Tibial nerve (tissue), 4 donors: ENCODE measurements at places on chromosomes 2 and 18. TPM values are rescaled to one million over a fixed set of nuclear protein-coding genes. Genes with fewer than 3 reads are reported as not detected.
A peak's percentile ranks its signal among the peaks of the same experiment; 100 is the strongest.

DNA sequence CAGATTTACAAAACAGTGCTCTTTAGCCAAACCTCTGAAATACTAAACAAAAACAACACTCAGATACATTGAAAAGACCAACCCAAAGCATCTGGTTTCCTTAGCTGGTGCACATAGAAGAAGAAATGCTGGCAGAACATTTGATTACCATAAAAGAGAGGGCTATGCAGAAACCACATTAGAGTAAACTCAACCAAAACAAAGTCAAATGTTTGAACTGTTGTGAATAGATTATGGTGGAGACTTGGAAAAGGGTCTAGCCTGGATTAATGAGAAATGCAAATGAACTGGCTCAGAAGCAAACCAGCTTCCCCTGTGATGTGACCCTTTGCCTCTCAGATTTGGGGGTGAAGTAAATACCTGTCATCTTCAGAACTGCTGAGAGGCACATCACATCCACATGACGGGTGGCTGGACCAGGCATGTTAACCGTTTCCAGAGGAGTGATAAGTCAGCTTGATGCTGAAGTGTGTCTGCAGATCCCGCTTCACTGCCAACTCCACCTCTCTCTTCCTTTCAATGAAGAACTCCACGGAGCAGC is 153.0 kb downstream of the NRP2 start:
- H3K36me3 ChIP-seq: no peaks in the 10 kb centered on the region
- no peak for DNase-seq
- peaks cover 21% of the 10 kb centered on the region for H3K4me1 ChIP-seq
- no peaks in the 10 kb centered on the region for H3K27me3 ChIP-seq
- no peak overlapping the region for H3K27ac ChIP-seq

DNA sequence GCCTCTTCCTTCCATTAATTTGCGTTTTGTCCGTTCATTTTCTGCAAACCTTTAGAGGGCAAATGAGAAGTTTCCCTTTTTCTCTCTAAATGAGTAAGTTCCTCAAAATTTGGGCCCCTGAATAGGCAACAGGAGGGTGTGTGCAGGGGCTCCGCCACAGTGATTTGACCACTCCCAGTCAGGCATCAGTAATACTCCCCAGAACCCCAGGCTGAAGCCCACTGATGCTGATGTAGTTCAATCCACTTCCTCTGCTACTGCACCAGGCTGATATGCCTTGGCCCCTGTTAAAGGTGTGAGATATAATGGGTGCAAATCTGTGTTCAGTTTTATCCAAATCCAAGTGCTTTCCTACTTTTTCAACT is 1150.0 kb downstream of the RPIA start:
- H3K27me3 ChIP-seq: no peaks in the 10 kb centered on the region
- H3K4me1 ChIP-seq: no peaks in the 10 kb centered on the region

DNA sequence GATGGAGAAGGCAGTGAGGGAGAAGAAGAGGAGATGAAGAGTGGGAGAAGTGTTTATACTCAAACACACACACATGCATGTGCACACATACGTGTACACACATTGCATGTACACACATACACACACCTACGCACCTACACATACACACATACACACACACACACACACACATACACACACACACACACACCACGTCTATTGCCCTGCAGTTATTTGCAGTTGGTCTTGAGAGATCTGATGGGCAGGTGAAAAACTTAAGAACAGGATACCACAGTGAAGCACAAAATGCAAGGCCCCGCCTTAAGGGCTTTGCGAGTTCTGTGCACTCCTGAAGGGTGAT is 190.2 kb downstream of the MYCN start:
- H3K4me1 ChIP-seq: no peaks in the 10 kb centered on the region
- DNase-seq: no peak
- H3K27me3 ChIP-seq: no peaks in the 10 kb centered on the region
- H3K36me3 ChIP-seq: no peaks in the 10 kb centered on the region
- H3K4me3 ChIP-seq: no peak overlapping the region
- no peak overlapping the region for H3K27ac ChIP-seq

The CFC1 gene
- total RNA-seq: not detected

The IL18R1 gene
- 3.6 TPM for total RNA-seq

The TDRD15 gene
- total RNA-seq: not detected

DNA sequence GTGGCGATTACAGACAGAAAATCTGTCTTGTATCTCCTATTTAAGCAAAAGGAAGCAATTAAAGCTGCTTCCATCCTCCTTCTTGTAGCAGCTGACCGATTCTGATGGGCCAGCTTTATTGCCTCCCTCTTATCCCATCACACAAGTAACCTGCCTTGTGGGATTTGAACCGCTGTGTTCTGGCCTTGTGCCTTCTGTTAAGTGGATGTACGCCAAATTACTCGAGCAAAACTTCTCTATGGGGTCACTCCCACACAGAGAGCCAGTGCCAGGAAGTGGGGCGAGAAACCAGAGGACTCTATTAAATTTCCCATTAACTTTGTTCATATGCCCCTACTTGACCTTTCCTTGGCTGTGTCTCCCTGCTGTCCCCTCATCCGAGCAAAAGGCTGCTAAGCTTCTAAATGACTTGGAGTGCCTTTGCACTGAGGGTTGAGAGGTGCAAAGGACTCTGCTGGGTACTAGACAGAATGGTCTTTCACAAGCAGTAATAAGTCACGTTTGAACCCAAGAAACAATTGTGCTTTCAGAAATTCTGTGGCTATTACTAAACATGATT is 672.5 kb downstream of the MBD2 start:
- no peak overlapping the region for H3K27ac ChIP-seq
- no peak overlapping the region for H3K4me3 ChIP-seq
- H3K36me3 ChIP-seq: no peaks in the 10 kb centered on the region
- DNase-seq: peak; percentile 25
- H3K4me1 ChIP-seq: no peaks in the 10 kb centered on the region

The ANKRD53 gene
- total RNA-seq: 9.0 TPM

The ATOH8 gene
- 106 TPM for total RNA-seq

- H3K4me1 ChIP-seq: no peaks in the 10 kb centered on the region
- no peak overlapping the region for H3K4me3 ChIP-seq
- H3K27me3 ChIP-seq: no peaks in the 10 kb centered on the region
- H3K36me3 ChIP-seq: peaks cover under 1% of the 10 kb centered on the region
- no peak overlapping the region for H3K27ac ChIP-seq
- DNase-seq: no peak
These were observed 72.1 kb upstream of the NOSTRIN start for GRCh38 chr2:168730344-168730743.

The ZSWIM2 gene
- not detected for total RNA-seq

GRCh38 chr2:66000901-66001300 is 434.0 kb upstream of the MEIS1 start:
- no peak overlapping the region for H3K27ac ChIP-seq
- H3K4me1 ChIP-seq: no peaks in the 10 kb centered on the region
- no peaks in the 10 kb centered on the region for H3K36me3 ChIP-seq
- DNase-seq: no peak
- H3K4me3 ChIP-seq: no peak overlapping the region
- no peaks in the 10 kb centered on the region for H3K27me3 ChIP-seq

- no peak for DNase-seq
- H3K36me3 ChIP-seq: no peaks in the 10 kb centered on the region
- peaks cover 5% of the 10 kb centered on the region for H3K4me1 ChIP-seq
- no peak overlapping the region for H3K4me3 ChIP-seq
- peak overlapping the region; percentile 66 for H3K27ac ChIP-seq
- H3K27me3 ChIP-seq: no peaks in the 10 kb centered on the region
These were observed 6.0 kb upstream of the ROCK1 start for GRCh38 chr18:21117409-21118131.

- H3K4me3 ChIP-seq: no peak overlapping the region
- H3K27me3 ChIP-seq: no peaks in the 10 kb centered on the region
- H3K36me3 ChIP-seq: no peaks in the 10 kb centered on the region
- H3K27ac ChIP-seq: no peak overlapping the region
These were observed 13.3 kb downstream of the EIF2AK3 start for GRCh38 chr2:88613921-88614320.

DNA sequence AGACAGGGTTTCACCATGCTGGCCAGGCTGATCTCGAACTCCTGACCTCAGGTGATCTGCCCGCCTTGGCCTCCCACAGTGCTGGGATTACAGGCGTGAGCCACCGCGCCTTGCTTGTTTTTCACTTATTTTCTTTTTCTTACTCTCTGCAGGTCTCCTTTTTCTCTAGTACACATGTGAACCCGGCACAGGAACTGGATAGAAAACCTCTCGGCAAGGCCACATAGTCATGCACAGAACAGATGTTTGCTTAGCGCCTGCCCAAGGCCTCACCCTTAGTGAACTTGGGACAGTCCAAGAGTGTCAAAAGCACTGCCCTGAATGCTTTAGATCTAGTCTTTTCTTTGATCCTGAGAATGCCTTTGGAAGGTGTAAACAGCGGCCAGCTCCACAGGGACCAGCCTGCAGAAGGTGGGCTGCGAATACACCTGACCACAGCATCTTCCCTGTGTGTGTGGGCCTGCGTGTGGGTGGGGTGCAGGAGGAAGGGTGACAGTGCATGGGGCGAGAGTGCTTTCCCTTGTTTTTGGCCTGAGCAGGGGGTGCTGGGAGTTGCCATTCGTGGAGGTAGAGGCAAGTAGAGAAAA is 27.0 kb downstream of the IMPA2 start:
- no peaks in the 10 kb centered on the region for H3K36me3 ChIP-seq
- no peak for DNase-seq
- no peak overlapping the region for H3K4me3 ChIP-seq
- no peaks in the 10 kb centered on the region for H3K27me3 ChIP-seq

DNA sequence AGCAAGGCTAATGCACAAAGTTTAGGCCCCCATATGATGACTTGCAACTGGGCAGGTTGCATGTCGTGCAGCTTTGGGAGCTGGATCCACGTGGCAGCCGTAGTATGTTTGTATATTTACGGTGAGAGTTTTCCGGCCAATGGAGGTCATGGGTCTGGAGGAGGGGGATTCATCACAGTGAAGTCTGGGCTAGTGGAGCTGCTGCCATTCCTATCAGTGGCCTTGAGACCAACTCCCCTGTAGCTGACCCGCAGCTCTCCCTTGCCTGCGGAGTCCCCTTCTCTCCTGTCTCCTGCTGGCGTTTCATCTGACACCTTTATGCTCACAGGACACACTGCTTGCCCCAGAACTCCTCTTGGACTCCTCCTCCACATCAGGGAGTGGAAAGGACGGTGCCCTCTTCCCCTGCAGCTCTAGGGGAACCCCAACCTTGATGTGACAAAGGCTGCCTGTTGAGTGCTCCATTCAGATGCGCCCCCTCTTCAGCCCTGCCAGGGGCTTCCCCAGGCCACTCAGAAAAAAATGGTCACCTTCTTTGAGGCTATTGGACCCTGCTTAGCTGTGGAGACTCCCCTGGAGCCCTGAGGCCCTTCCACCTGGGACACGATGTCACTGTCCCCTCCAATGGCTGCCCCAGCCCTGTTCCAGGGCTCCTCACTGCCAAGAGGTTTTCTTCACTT is 121.7 kb downstream of the PXDN start:
- DNase-seq: no peak
- H3K36me3 ChIP-seq: no peaks in the 10 kb centered on the region
- no peaks in the 10 kb centered on the region for H3K4me1 ChIP-seq
- H3K27me3 ChIP-seq: no peaks in the 10 kb centered on the region

The MBP gene
- 1,332 TPM for total RNA-seq

GRCh38 chr2:225494100-225494459 is 94.6 kb downstream of the NYAP2 start:
- no peaks in the 10 kb centered on the region for H3K4me1 ChIP-seq
- no peak overlapping the region for H3K4me3 ChIP-seq
- DNase-seq: no peak
- H3K27me3 ChIP-seq: no peaks in the 10 kb centered on the region
- no peak overlapping the region for H3K27ac ChIP-seq
- H3K36me3 ChIP-seq: no peaks in the 10 kb centered on the region

DNA sequence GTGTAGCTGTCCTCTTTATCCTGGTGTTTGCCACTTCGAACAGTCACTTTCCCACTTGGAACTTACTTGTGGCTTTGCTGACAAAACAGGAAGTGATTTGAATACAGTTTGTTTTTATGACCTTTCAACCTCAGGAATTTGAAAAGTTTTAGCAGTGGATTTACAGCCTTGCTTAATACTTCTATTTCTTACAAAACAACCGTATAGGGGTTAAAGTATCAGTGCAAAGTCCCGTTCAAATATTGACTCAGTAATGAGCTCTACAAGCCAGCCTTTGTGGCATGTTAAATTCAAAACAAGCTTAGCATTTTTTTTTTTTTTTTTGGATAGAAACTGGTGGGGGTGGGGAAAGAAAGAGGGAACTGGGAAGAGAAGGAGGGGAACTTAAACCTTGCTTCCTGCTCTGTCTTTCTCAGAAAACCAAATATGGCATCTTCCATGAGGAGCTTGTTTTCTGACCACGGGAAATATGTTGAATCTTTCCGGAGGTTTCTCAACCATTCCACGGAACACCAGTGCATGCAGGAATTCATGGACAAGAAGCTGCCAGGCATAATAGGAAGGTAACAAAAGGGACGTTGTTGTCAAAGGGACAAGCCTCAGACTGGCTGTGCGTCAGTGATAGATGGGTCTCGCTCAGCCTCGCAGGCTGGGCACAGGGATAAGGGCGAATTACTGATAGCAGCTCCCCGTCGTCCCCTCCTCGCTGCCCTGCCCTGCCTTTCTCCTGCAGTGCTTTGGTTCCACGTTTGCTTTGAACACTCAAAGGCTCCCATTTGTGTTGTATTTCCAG is at the start of gene HNMT:
Gene HNMT, plus strand, starts transcription at position 408 of the 793 bp plus-strand sequence. Its CDS starts 19 bp downstream, at position 427.
- H3K27ac ChIP-seq: peak within 1 kb of the TSS; percentile 55
- H3K4me3 ChIP-seq: peak within 1 kb of the TSS; percentile 49
- peaks cover 8% of the 10 kb centered on the region for H3K4me1 ChIP-seq
- no peaks in the 10 kb centered on the region for H3K36me3 ChIP-seq
- no peaks in the 10 kb centered on the region for H3K27me3 ChIP-seq
- DNase-seq: peak; percentile 34

- no peaks in the 10 kb centered on the region for H3K27me3 ChIP-seq
- H3K36me3 ChIP-seq: no peaks in the 10 kb centered on the region
- H3K4me1 ChIP-seq: no peaks in the 10 kb centered on the region
- no peak for DNase-seq
- no peak overlapping the region for H3K27ac ChIP-seq
These were observed 212.6 kb downstream of the EN1 start for GRCh38 chr2:118634876-118635275.

GRCh38 chr18:8820396-8821082 is 115.2 kb downstream of the MTCL1 start:
- no peak for DNase-seq
- H3K27ac ChIP-seq: no peak overlapping the region
- H3K27me3 ChIP-seq: no peaks in the 10 kb centered on the region
- no peak overlapping the region for H3K4me3 ChIP-seq

The GRHL1 gene
- total RNA-seq: 0.66 TPM

The LONRF2 gene
- total RNA-seq: 12.8 TPM
